ENCODE measurements at places on chromosomes 6 and 20.

GRCh38 chr6:127464161-127464880 lies 5.1 kb upstream of the KIAA0408 start:
- peak; percentile 75 for DNase-seq

GRCh38 chr6:122962000-122962624 lies 33.9 kb upstream of the CLVS2 start:
- DNase-seq: no peak

- peak; percentile 91 for DNase-seq
These were observed 224.8 kb upstream of the MARCKS start for GRCh38 chr6:113632220-113632864.

- DNase-seq: no peak
These were observed 203.9 kb downstream of the ZNF217 start for GRCh38 chr20:53389516-53390300.

Data from fibroblast of gingiva (primary cell).